HCEC 1CT (cell line): ENCODE measurements at places on chromosomes 16 and 17.

- DNase-seq = no peak
Measured at GRCh38 chr16:71254832-71255525, 24.5 kb upstream of the HYDIN start.

- DNase-seq = no peak
Measured at GRCh38 chr17:45966606-45967280, 32.3 kb upstream of the STH start.

GRCh38 chr17:18860161-18860972 lies 2.4 kb downstream of the PRPSAP2 start:
- DNase-seq = peak; percentile 65

DNA sequence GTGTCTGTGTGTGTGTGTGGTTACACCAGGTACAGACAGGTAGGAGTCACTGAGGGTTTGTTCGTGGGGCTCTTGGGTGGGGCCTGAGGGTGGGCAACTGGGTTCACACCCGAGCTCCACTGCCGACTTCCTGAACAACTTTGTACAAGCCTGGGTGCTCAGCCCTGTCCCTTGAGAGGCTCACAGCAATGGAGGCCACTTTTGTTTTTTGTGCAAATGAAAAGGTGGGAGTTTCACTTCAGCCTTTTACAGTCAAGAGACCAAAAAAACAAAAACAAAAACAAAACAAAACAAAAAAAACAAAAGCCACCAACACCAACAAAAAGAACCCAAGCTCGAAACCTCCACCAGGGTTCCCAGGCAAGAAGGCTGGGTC lies 2.4 kb downstream of the RHBDF2 start:
- no peak for DNase-seq

DNA sequence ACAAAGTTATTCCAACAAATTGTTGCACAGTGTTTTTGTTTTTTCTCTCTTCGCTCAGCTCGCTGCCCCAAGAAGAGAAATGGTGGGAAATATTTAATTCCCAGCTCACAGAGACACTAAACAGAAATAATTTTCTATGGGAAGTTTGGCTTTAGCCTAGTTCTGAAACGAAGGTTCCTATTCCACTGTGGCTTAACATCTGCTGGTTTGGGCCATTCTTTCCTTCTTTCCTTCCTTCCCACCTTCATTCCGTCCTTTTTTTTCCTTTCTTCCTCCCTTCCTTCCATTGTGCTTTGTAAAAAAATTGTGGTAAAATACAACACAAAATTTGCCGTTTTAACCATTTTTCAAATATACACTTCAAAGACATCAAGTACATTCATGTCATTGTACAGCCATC lies 393.5 kb upstream of the SOX9 start:
- DNase-seq = no peak

DNA sequence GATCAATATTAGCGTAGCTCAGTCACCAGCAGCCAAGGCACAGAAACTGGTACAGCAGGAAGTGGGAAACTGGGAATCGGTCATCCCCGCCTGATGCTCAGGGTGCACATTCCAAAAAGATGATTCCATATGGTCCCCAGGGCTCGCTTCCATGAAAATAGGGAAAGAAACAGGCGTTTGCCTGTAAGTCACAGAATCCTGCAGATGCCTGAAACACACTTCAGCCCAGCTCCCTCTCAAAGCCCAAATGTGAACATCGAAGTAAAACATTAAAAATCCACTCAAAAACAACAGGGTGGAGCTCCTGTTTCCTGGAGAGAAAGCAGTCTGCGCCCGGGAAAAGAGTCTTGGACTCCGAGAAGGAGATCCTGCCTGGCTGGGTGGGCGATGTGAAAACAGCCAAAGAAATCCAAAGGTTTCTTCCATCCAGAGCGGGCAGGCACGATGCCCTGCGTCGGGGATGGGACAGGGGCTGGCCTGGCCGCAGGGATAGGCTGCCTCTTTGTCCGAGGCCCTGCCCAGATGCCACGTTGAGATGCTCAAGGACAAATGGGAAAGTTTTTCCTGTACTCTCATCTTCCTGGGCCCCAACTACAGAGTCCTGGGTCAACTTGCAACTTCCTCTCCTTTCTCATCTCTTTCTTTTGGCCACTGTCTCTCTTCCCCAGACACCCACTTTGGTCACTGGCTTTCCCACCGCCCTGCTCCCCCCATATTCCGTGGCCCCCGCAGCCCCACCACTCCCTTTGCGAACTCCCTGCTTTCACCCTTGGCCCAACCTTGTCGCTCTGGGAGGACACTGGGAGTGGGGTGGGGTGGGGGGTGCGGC lies 743 bp downstream of the WIPI1 start:
- DNase-seq = peak; percentile 91

DNA sequence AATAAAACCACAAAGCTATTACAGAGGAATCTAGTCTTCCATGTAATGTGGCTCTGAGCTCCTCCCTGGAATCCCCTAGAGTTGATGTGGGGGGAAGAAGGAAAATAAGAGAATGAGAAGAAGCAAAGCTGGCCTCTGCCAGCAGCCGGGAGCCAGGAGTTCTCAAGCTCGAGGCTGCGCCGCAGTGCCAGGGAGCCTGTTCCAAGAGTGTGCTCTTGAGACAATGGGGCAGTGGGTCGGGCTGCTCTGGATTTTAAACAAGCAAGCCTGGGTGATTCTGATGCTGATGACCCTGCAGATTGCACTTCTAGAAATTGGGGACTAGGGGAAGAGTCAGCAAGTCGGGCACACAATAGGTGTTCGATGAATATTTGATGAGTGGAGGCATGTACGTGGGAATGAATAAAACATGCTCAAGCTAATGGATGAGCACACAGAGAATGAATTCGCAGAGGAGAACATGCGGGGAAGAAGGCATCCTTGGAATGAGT lies 119.9 kb downstream of the CMIP start:
- no peak for DNase-seq

DNA sequence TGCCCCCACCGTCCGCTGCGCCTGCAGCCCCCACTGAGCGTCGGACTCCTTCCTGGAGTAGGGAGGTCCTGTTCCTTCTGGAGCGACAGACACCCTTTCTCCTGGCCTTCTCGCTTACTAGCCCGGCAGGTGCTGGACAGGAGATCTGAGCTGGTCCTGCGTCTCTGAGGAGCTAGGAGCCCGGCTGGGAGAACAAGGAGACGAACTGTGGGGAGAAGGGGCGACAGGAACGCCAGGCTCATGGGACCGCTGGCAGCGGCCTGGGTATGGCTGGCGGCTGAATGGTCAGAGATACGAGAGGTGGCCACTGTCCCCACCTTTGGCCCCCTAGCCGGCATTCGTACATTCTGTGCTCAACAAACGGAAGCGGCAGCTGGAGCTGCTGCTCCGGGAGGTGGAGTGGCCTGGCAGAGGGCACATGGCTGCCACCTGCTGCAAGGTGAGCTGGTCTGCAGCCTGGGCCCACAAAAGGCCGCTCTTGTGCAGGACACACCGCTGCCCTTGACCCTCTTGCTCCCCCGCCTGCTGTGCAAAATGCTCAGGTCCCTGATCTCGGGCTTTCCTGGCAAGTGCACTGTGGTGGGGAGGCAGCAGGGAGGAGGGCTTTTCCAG lies 2066.7 kb downstream of the TP53TG3F start:
- no peak for DNase-seq

DNA sequence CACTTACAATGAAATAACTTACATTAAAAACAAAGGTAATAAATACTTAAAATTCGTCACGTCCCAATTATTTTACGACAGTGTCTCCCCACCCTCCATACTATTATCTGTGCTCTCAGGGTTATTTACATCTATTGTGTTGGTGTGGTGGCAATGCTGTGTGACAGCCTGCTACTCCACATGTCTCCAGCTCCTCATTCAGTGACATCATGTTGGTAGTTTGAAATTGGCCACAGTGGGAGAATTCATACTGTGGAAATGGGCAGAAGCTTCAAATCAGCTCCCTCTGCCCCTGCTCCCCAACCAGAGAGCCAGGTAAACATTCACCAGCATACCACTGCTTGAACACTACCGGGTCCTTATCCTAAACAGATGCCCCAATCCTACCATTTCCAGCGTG lies 6.3 kb downstream of the TNS4 start:
- DNase-seq = no peak

- peak; percentile 91 for DNase-seq
Measured at GRCh38 chr16:73176577-73177013, 128.7 kb upstream of the ZFHX3 start.

DNA sequence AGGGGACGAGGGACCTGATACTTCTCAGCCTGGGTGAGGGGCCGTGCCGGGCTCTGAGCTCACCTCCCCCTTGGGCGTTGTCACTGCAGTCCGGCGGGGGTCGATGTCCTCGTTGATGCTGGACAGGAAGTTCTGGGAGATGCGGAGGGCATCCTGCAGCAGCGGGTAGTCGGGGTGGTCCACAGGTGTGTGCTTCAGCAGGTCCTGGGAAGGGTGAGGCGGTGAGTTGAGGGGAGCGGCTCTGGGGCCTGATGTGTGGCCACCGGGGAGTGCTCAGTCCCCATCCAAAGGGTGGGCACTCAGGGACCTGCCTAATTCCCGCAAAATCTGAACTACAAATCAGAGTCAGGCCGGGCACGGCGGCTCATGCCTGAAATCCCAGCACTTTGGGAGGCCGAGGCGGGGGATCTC lies 75.6 kb downstream of the TIMM22 start:
- no peak for DNase-seq

- no peak for DNase-seq
Measured at GRCh38 chr16:29912087-29912486, 11.8 kb downstream of the ASPHD1 start.

- DNase-seq = no peak
Measured at GRCh38 chr17:40364906-40365305, 369 bp upstream of the GJD3 start.

DNA sequence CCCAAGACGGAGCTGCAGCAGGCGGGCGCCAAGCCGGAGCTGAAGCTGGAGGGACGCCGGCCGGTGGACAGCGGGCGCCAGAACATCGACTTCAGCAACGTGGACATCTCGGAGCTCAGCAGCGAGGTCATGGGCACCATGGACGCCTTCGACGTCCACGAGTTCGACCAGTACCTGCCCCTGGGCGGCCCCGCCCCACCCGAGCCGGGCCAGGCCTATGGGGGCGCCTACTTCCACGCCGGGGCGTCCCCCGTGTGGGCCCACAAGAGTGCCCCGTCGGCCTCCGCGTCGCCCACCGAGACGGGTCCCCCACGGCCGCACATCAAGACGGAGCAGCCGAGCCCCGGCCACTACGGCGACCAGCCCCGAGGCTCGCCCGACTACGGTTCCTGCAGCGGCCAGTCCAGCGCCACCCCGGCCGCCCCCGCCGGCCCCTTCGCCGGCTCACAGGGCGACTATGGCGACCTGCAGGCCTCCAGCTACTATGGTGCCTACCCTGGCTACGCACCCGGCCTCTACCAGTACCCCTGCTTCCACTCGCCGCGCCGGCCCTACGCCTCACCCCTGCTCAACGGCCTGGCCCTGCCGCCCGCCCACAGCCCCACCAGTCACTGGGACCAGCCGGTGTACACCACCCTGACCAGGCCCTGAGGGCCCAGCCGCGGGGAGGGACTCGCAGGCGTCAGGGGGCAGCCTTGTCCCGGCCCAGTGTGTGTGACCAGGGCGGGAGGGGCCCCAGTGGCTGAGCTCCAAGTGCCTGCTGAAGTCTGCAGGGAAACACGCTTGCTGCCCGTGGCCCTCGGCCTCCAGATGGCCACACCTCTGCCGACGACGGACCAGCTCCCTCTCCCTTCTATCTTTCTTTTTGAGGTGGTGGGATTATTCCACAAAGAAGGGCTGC lies 3.4 kb downstream of the SOX8 start:
- DNase-seq = no peak

GRCh38 chr16:52957199-52957598 lies 95.5 kb downstream of the CHD9NB start:
- DNase-seq = no peak

GRCh38 chr17:39699818-39700147 lies at the start of gene ERBB2:
Gene ERBB2 (plus strand): TSS chr17:39700064. CDS start chr17:39700239, 175 bp downstream.
- DNase-seq = peak; percentile 72

- no peak for DNase-seq
Measured at GRCh38 chr16:280552-280951, at the start of gene ARHGDIG. Gene ARHGDIG (plus strand): TSS chr16:280591. CDS start chr16:280681, 90 bp downstream.
